ENCODE measurements at places on chromosomes 6 and 20. TPM values are rescaled to one million over a fixed set of nuclear protein-coding genes. Genes with fewer than 3 reads are reported as not detected.

Gene GGTLC1
- total RNA-seq, result not detected

Gene ARHGAP40
- total RNA-seq, result not detected

Gene HLA-DQB2
- total RNA-seq, result 4.2 TPM

Gene PDE7B
- 3.5 TPM for total RNA-seq

Gene ADGB
- not detected for total RNA-seq

Gene DLK2
- total RNA-seq, result not detected

Gene SIRPA
- not detected for total RNA-seq

Gene C6orf141
- total RNA-seq, result not detected

Gene DEFB132
- total RNA-seq, result not detected

Gene CRISP3
- not detected for total RNA-seq

- H3K27ac ChIP-seq, result no peak overlapping the region
- DNase-seq, result no peak
- no peaks in the 10 kb centered on the region for H3K36me3 ChIP-seq
- H3K4me3 ChIP-seq, result no peak overlapping the region
- H3K27me3 ChIP-seq, result peaks cover 7% of the 10 kb centered on the region
These were observed 98.7 kb upstream of the PMEPA1 start for GRCh38 chr20:57808264-57809070.

- peaks cover 37% of the 10 kb centered on the region for H3K4me1 ChIP-seq
- peak overlapping the region; percentile 76 for H3K27ac ChIP-seq
- H3K27me3 ChIP-seq, result peaks cover 18% of the 10 kb centered on the region
- H3K4me3 ChIP-seq, result peak overlapping the region; percentile 80
- DNase-seq, result no peak
- peaks cover 48% of the 10 kb centered on the region for H3K36me3 ChIP-seq
These were observed 754 bp downstream of the HDDC2 start for GRCh38 chr6:125300992-125301434.

DNA sequence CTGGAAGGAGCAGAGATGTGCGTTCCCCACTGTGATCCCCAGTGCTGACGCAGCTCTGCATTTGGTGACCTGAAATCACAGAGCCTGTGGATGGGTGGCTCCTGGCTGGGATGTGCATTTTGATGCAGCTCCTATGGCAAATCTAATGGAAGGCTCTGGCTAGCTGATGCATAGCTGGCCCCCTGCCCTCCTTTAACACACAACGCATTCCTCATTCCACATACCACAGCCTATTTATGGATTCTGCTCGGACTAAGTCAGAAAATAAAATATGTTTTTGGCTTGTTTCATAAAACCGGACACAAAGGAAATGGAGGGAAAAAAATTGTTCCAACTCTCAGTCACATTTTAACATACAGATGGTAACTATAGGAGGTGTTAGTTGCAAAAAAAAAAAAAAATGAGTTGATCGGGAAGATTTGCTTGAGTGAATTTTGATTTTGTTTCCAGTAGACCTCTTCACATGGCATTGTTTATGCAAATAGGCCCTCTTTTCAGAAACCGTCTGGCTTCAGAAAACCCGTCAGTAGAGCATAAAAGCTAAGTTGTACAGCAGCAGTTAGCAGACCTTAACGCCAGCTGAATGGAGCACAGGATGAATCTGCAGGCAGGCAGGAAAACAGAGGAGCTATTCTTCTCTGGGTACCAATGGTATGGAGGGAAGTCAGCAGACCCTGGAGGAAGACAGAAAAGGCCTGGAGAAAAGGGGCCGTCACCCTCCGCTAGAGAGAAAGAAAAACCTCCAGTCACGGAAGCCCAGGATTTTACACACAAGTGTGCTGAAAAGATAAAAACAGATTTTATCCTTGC is 215.4 kb downstream of the HDGFL1 start:
- no peaks in the 10 kb centered on the region for H3K27me3 ChIP-seq
- no peak for DNase-seq
- H3K4me3 ChIP-seq, result no peak overlapping the region
- H3K27ac ChIP-seq, result no peak overlapping the region
- no peaks in the 10 kb centered on the region for H3K4me1 ChIP-seq

DNA sequence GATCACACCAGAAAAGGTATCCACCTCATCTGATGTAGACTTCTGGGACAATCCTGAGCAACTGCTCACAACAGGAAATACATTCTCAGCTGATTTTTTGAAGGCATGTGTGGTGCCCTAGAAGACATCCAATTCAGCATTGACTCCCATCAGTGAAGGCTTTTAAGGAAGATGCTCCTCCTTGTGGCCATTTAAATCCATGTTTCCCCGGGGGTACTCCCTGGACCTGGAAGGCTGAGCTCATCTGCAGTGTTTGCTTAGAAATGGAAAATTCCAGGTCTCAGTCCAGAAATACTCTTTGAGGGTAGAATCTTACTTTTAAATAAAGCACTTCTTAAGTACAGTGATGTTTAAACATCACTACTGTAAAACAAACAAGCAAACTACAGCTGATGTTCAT is 195.5 kb upstream of the PDE10A start:
- H3K27ac ChIP-seq, result no peak overlapping the region
- DNase-seq, result no peak
- H3K36me3 ChIP-seq, result no peaks in the 10 kb centered on the region
- no peaks in the 10 kb centered on the region for H3K4me1 ChIP-seq
- H3K27me3 ChIP-seq, result peaks cover 19% of the 10 kb centered on the region

DNA sequence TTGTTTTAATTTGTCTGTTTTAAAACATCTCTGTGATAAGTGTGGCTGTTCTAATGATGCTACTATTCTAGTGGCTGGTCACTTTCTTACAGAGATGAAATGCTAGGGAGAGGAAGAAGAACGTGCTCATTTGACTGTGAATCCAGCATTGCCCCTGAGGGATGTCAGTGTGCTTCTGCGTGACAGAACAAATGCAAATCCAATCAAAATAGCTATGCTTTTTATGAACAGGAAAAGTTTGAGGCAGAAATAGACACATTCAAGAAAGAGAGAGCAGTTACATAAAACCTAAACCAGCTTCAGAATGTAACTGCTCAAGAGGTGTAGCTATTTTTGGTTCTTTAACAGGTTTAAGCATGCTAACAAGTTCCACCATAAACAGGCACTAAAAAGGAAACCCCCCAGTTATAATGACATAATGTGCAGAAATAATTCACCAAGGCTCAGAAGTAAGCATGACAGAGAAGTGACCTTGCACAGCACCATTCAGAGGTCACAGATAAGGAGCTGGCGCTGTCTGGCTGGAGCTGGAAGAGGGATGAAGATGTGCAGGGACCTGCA is 385.3 kb downstream of the EPM2A start:
- H3K4me3 ChIP-seq, result no peak overlapping the region
- H3K27ac ChIP-seq, result no peak overlapping the region
- no peaks in the 10 kb centered on the region for H3K36me3 ChIP-seq
- DNase-seq, result no peak

DNA sequence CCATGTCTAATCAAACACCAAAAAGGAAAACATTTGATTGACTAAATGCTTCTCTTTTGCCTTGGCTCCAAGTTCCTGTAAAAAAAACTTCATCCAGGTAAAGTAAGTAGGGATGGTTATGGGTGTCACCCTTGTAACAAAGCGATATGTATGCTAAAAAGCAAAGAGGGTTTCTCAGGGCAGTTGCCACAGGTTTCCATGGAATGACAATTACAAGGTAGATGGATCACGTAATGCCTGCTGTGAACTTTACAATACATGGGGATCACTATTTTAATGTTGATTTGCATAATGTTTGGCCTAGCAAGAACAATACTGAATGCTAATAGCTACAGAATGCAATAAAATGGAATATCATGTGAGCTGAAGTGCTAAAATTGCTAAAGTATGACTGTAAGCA is 2.9 kb upstream of the BMP2 start:
- H3K36me3 ChIP-seq, result no peaks in the 10 kb centered on the region
- H3K4me1 ChIP-seq, result no peaks in the 10 kb centered on the region
- DNase-seq, result no peak
- H3K27ac ChIP-seq, result no peak overlapping the region
- H3K4me3 ChIP-seq, result no peak overlapping the region

- no peak overlapping the region for H3K27ac ChIP-seq
- H3K36me3 ChIP-seq, result peaks cover 17% of the 10 kb centered on the region
- H3K4me3 ChIP-seq, result no peak overlapping the region
- no peaks in the 10 kb centered on the region for H3K27me3 ChIP-seq
- no peaks in the 10 kb centered on the region for H3K4me1 ChIP-seq
These were observed 67.7 kb downstream of the RREB1 start for GRCh38 chr6:7175462-7175861.

- H3K36me3 ChIP-seq, result peaks cover 11% of the 10 kb centered on the region
- no peak overlapping the region for H3K27ac ChIP-seq
- no peak overlapping the region for H3K4me3 ChIP-seq
- peaks cover 3% of the 10 kb centered on the region for H3K27me3 ChIP-seq
These were observed 35.8 kb downstream of the DTNBP1 start for GRCh38 chr6:15626878-15627674.

GRCh38 chr6:134429861-134430380 is 112.0 kb upstream of the SGK1 start:
- H3K4me1 ChIP-seq, result peaks cover 9% of the 10 kb centered on the region
- DNase-seq, result no peak
- no peaks in the 10 kb centered on the region for H3K36me3 ChIP-seq
- no peaks in the 10 kb centered on the region for H3K27me3 ChIP-seq

DNA sequence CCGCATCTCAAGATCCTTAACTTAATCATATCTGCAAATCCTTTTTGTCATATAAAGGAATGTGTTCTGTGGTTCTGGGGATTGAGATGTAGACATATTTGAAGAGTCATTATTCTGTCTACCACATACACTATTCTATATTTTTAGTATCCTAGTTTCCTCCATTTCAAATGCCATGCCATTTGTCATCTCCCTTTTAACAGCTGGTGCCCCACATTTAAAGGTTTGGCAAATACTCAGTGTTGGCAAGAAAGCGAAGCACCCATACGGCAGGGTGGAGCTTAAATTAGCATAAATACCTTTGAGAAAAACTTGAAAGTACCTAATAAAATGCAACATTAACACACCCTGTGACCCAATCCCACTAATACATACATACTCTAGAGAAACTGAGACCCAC is 31.7 kb downstream of the PAK5 start:
- H3K4me3 ChIP-seq, result no peak overlapping the region
- no peaks in the 10 kb centered on the region for H3K27me3 ChIP-seq
- H3K36me3 ChIP-seq, result no peaks in the 10 kb centered on the region
- no peak for DNase-seq

GRCh38 chr20:21583486-21584168 is 69.8 kb upstream of the NKX2-2 start:
- no peak for DNase-seq
- no peaks in the 10 kb centered on the region for H3K4me1 ChIP-seq
- no peaks in the 10 kb centered on the region for H3K36me3 ChIP-seq

DNA sequence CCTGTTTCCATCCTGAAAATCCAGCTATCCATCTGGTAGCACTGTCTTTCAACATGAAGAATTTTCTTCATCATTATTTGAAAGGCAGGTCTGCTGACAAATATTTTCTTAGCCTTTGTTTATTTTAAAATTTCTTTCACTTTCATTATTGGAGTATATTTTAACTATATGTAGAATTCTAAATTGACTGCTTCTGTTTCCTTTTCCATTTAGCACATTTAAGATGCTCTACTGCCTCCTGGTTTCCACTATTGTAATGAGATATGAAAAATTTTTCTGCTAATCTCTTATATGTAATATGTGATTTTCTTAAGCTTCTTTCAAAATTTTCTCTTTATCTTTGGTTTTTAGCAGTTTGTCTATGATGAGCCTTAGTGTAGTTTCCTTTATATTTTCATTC is 97.3 kb downstream of the TBC1D32 start:
- no peak overlapping the region for H3K4me3 ChIP-seq
- H3K27ac ChIP-seq, result no peak overlapping the region
- no peak for DNase-seq
- H3K4me1 ChIP-seq, result no peaks in the 10 kb centered on the region
- H3K36me3 ChIP-seq, result peaks cover 22% of the 10 kb centered on the region

DNA sequence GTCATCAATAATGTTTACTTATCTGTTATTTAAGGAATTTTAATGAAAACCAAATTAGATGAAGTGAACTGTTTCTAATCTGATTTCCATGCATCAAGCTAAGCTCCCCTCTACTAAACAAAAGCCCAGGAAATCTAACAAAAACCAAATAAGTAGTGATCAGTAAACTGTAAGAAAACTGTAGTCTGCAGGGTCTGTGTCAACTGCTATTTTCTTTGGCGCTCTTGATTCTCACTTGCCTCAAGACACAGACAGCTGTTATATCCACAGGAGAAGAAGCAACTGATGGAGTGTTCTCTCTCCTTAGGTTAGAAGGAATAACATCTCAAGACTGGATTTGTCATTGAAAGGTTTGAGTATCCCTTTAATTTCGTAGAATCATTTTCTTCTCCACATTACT is 293.5 kb downstream of the PHF3 start:
- H3K36me3 ChIP-seq, result no peaks in the 10 kb centered on the region
- no peaks in the 10 kb centered on the region for H3K4me1 ChIP-seq
- H3K27me3 ChIP-seq, result no peaks in the 10 kb centered on the region
- H3K27ac ChIP-seq, result no peak overlapping the region
- DNase-seq, result no peak

GRCh38 chr6:53752856-53753255 is 41.9 kb upstream of the LRRC1 start:
- no peaks in the 10 kb centered on the region for H3K4me1 ChIP-seq
- H3K36me3 ChIP-seq, result no peaks in the 10 kb centered on the region
- peaks cover 8% of the 10 kb centered on the region for H3K27me3 ChIP-seq
- no peak overlapping the region for H3K4me3 ChIP-seq
- H3K27ac ChIP-seq, result no peak overlapping the region

- H3K36me3 ChIP-seq, result no peaks in the 10 kb centered on the region
- no peak overlapping the region for H3K4me3 ChIP-seq
- peaks cover 3% of the 10 kb centered on the region for H3K27me3 ChIP-seq
- no peak overlapping the region for H3K27ac ChIP-seq
- no peak for DNase-seq
These were observed 32.8 kb downstream of the CYP21A2 start for GRCh38 chr6:32070814-32071543.
